ENCODE measurements at places on chromosomes 6 and 20. TPM values are rescaled to one million over a fixed set of nuclear protein-coding genes. Genes with fewer than 3 reads are reported as not detected.

Gene SPO11
- total RNA-seq = not detected

Gene BPIFB1
- total RNA-seq = not detected

Gene NDUFAF5
- total RNA-seq = 17.5 TPM

Gene ERVFRD-1
- 2.5 TPM for total RNA-seq

Gene MYL9
- total RNA-seq = 91.8 TPM

Gene TPD52L1
- 5.1 TPM for total RNA-seq

Gene CYP24A1
- not detected for total RNA-seq

Gene RAET1G
- 0.58 TPM for total RNA-seq

Gene ASF1A
- total RNA-seq = 11.6 TPM

Gene PRICKLE4
- total RNA-seq = 6.4 TPM

Gene TREM2
- not detected for total RNA-seq

Gene HLA-B
- 1,037 TPM for total RNA-seq

Gene THEMIS
- total RNA-seq = not detected

Gene EYA2
- total RNA-seq = not detected

Gene FAXC
- 0.82 TPM for total RNA-seq

Gene GUCA1A
- not detected for total RNA-seq

Gene HTR1E
- total RNA-seq = not detected

Gene TBXT
- total RNA-seq = not detected

Gene SLC35A1
- 15.2 TPM for total RNA-seq

Gene MRS2
- total RNA-seq = 25.2 TPM

Gene SYNE1
- total RNA-seq = 66.9 TPM

Gene TSPO2
- not detected for total RNA-seq

Gene CST7
- not detected for total RNA-seq

Gene TRIM31
- total RNA-seq = not detected

Gene OR2B3
- total RNA-seq = not detected

Gene NMBR
- total RNA-seq = not detected

Gene ID4
- total RNA-seq = 0.24 TPM

Gene FAM83C
- not detected for total RNA-seq

Gene PNPLA1
- total RNA-seq = not detected

Gene FYN
- 208 TPM for total RNA-seq

Gene SEMG2
- not detected for total RNA-seq

Gene SALL4
- 1.8 TPM for total RNA-seq

Gene VNN1
- total RNA-seq = 0.19 TPM

Gene TGM2
- total RNA-seq = 448 TPM

Gene PHF10
- total RNA-seq = 39.5 TPM

Gene SMOC2
- total RNA-seq = not detected

Gene RIPOR3
- total RNA-seq = not detected

Gene ASIP
- total RNA-seq = not detected

Gene SSTR4
- total RNA-seq = not detected

Gene AARS2
- total RNA-seq = 12.4 TPM

Gene RNF146
- 36.7 TPM for total RNA-seq

Gene PSORS1C1
- total RNA-seq = 1.8 TPM

Gene FAM209B
- not detected for total RNA-seq

Gene SLC22A7
- total RNA-seq = not detected

Gene PRR18
- total RNA-seq = not detected

Gene SYNDIG1
- not detected for total RNA-seq

Gene TRIM10
- total RNA-seq = not detected

Gene SNAP91
- not detected for total RNA-seq

Gene C6orf163
- total RNA-seq = 3.0 TPM

Gene RPP21
- total RNA-seq = 60.3 TPM

Gene CDC5L
- 18.7 TPM for total RNA-seq

Gene RAD21L1
- not detected for total RNA-seq

Gene NHSL1
- 64.3 TPM for total RNA-seq

Measured in glomerular endothelial cell (primary cell).